ENCODE measurements at places on chromosomes 1 and 21.

- no peak for DNase-seq
Observed at GRCh38 chr1:205376739-205377138, 20.0 kb upstream of the KLHDC8A start.

DNA sequence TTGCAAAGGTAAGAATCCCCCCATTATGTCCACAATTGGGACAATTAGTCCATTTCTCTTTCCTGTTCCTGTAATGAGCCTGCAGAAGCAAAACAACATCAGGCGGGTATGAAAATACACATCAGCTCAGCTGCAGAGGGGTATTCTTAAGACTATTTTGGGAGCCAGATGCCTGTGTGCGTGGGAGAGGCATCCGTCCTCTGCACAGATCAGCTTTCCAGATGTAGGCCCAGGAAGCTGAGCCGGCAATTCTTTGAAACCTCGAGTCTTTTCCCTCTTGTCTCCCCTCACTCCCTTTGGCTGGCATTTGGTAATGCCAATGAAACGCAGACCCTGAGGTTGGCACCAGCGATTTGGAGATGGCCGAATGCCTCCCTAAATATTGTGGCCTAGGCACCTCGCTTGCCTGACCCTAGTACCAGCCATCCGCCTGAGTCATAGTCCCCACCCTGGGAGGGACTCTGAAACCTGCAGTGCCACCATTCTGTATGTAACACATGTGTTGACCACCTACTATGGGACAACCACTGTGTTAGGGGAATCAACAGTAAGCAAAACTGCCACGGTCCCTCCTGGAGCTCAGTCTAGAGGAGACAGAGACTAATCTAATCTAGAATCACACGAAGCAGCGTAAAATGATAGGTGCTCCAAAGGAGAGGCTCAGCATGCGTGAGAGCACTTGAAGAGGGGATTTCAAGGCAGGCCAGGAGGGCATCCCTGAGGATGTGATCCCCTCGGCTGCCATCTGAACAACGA is 603.0 kb downstream of the MATN1 start:
- DNase-seq = no peak

- no peak for DNase-seq
Observed at GRCh38 chr1:62876535-62876934, 92.6 kb downstream of the ATG4C start.

GRCh38 chr1:41342774-41343355 is 18.4 kb upstream of the FOXO6 start:
- no peak for DNase-seq

DNA sequence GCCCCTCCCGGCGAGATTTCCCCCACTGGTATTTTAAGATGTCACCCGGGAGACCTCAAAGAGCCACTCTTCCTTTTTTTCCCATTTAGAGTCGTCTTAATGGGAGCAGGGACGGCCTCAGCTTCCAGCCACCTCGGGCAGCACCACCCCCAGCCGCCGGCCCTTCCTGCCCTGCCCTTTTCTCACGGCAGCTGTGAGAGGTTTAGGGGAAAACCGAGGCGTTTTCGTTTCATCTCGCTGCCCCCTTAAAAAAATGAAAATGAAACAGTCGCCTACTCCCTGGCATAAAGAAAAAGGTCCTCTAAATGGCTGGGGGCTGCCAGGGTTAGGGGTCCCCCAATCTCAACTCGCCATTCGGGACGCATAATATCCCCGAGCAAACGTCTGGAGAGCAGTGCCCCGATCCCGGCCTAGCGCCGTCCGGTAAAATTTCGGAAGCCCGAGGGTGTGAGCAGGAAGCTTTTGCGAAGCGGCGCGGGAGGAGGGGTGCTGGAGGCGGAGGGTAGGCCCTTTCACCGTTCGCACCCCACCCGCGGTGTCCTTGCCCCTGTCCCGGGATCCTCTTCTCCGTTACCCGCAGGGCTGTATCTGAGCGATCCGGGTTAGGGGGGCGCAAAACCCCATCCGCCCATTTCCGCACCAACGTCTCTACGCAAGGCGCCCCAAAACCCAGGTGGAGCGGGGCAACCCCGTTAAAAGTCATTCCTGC is 1.2 kb downstream of the RUNX3 start:
- DNase-seq = no peak

GRCh38 chr1:15308135-15308534 is 61.1 kb downstream of the FHAD1 start:
- no peak for DNase-seq

- no peak for DNase-seq
Observed at GRCh38 chr1:248850124-248850523, 8.8 kb downstream of the ZNF692 start.

- no peak for DNase-seq
Observed at GRCh38 chr1:3420218-3420951, 34.1 kb upstream of the ARHGEF16 start.

GRCh38 chr1:167208624-167208976 is 12.1 kb upstream of the POU2F1 start:
- no peak for DNase-seq

GRCh38 chr1:55869065-55869464 is 653.9 kb upstream of the USP24 start:
- DNase-seq = no peak

- no peak for DNase-seq
Observed at GRCh38 chr21:33578214-33578613, 10.3 kb downstream of the DONSON start.

DNA sequence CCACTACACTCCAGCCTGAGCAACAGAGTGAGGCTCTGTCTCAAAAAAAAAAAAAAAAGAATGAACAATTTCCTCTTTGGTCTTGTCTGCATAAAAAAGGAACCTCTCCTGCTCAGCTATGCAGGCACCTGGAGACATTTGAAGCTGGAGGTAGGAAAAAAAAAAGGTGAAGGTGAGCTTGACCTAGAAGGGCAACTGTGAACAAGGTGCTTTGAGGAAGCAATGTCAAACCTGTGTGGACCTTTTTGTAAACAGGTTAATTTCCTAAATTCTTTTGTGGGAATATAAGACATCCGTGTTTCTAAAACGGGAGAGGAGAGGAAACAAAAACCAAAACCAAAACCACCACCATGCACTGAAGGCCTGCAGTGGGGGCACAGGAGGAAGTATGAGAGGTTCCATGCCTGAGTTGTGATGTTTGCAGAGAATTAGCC is 77.5 kb downstream of the SLC45A1 start:
- no peak for DNase-seq

- no peak for DNase-seq
Observed at GRCh38 chr1:50393522-50394120, 29.6 kb downstream of the DMRTA2 start.

- no peak for DNase-seq
Observed at GRCh38 chr21:36859744-36860501, 106.5 kb downstream of the HLCS start.

- no peak for DNase-seq
Observed at GRCh38 chr1:245715291-245715701, 560.5 kb downstream of the KIF26B start.

DNA sequence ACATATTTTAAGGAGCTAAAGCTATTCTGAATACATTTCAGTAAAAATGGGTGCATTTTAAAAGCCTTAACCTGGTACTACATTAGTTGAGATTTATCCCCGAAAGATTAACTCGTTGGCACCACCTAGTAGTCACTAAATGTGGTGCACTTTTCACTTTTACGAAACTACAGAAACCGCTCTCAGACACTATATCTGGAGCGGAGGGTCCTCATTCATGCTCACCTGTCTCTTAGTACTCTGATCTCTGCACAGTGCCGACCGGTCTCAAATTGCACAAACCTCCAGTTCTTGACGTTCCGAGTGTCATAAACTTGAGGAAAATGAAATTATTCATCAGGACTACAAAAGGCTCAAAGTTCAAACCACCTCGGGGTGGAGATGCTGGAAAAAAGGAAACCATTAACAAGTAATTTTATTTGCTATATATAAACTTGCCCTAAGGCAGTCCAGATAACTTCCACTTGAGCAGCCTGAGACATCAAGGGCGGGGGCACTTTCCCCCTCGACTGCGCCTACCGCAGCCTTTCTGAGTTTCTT is 722 bp downstream of the LZIC start:
- DNase-seq = no peak

- DNase-seq = no peak
Observed at GRCh38 chr1:76027341-76027740, 47.2 kb upstream of the ST6GALNAC3 start.

Measured in stimulated activated CD8-positive, alpha-beta memory T cell treated with anti-CD3 and anti-CD28 coated beads, Interleukin-4, amount 100 ng/mL, for 1 hour (primary cell).